IMR-90 (cell line): ENCODE measurements at places on chromosomes 7 and 10.
A peak's percentile ranks its signal among the peaks of the same experiment; 100 is the strongest.

GRCh38 chr7:73517241-73517995 is 4.7 kb downstream of the BAZ1B start:
- no peak for DNase-seq

DNA sequence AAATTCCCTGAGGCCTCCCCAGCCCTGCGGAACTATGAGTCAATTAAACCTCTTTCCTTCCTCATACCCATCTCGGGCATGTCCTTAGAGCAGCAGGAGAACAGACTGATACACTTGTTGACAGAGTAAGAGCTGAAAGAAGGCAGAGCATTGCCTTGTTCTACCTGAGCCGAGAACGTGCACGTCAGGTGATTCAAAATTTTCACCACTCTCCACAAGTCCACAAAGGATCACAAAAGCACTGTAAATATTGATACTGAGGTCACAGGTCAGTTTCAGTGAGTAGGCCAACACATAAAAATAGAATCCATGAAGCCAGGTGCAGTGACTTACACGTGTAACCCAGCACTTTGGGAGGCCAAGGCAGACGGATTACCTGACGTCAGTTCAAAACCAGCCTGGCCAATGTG is 27.8 kb downstream of the DCLRE1C start:
- DNase-seq = no peak

GRCh38 chr10:118812393-118812740 is 57.6 kb upstream of the CACUL1 start:
- DNase-seq = no peak

- no peak for DNase-seq
Observed at GRCh38 chr10:91042069-91042468, 121.2 kb upstream of the ANKRD1 start.

DNA sequence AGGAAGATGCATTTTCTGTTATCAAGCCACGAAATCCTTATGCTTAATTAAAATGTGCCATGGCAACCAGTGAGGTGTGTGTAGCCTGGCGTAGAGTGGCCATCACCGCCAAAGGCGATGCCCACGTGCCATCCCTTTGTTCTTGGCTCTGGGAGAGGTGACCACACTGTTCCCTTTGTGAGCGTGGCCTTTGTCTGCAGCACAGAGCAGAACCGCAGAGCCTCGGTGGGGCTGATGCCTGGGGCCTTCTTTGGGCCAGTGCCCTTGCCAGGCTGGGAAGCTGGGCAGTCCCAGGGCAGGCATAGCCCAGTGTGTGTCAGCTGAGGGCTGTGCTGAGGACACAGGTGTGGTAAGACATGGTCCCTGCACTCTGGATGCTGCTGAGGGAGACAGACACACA is 48.3 kb downstream of the BUB3 start:
- DNase-seq = no peak

DNA sequence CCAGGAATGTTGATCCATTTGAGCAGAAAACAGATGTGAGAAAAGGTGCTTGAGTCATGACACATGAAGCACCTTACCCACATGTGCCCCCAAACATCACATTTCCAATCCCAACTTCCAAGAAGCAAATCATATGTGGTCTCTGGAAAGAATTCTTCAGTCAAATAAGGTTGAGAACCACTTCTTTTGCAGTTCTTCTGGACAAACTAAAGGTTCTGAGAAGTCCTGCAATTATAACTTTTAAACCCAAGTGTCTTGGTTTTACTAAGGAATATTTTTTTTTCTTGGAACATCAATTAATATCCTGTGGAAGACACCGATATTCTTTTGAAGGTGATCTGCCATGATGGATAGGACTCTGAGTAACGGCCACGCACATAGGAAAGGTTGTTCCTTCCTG is 151.3 kb downstream of the MYOF start:
- no peak for DNase-seq

GRCh38 chr10:17432723-17433122 is 21.7 kb downstream of the ST8SIA6 start:
- DNase-seq = peak; percentile 14

GRCh38 chr10:76404531-76404930 is 973.1 kb downstream of the LRMDA start:
- no peak for DNase-seq

GRCh38 chr10:12608761-12609160 is 259.4 kb downstream of the CAMK1D start:
- DNase-seq = no peak

DNA sequence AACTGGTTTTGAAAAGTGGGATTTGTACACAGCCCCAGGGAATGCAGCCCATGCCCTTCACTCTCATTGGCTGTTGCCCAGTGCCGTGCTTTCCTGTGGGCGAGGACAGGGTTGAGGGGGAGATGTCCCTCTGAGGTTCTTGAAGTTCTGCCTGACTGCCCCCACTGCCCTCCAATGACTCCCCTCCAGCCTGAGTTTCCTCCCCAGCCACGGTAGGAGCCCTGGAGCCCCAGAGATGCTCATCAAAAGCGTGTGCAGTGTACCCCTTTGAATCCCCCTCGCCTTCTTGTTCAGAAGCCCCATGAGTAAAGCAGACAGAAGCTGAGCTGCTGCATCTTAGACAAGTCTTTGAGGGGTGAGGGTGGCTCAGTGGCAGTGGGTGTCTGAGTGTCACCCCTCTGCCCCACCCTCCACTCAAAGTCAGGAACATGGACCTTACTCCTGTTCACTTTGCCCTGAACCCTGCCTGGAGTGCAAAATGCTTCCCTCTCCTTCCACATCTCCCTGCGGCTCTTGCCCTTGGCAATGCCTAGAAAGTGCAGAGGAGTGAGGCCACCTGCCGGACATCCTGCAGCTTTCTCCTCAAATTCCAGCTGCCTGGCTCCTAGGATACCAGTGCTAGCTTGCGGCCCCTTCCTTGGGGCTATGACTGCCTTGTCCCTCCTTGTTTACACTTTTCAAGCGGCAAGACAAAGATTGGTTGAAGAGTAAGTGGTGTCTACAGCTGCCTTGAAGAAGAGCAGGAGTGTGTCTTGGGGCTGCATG is 19.9 kb downstream of the FAM241B start:
- no peak for DNase-seq

GRCh38 chr10:31358688-31359330 is 39.8 kb downstream of the ZEB1 start:
- DNase-seq = peak; percentile 52

GRCh38 chr10:123150271-123150985 is 2.5 kb downstream of the HMX2 start:
- DNase-seq = no peak

DNA sequence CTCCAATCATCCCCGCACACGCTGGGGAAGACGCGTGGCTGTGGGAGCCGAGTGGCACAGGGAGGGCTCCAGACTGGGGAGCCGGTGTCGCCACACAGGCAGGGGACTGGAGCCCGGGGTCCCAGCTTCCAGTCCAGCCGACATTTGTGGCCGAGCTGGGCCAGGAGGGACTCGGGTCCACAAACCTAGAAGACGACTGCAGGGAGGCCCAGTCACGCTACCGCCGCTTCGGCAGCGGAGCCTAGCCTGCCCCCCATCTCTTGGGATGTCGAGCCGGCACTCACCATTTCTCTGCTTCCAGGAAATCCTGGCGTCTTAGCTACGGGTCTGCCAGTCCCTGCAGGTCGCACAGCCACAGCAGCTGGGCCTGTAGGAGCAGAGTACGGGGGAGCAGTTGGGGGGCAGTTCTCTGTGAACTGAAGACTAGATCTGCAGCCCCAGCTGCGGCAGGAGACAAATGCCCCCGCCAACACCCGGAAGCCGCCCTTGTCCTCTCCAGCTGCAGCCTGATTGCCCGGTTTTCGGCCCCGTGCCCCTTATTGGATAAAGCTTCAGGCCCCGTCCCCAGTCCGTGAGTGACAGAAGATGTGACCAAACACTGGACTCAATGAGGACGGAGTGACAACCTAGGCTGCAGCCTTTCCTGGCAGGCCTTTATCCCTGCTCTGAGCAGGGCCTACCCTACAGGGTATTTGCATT is 270.7 kb downstream of the ZNF33B start:
- DNase-seq = peak; percentile 16

DNA sequence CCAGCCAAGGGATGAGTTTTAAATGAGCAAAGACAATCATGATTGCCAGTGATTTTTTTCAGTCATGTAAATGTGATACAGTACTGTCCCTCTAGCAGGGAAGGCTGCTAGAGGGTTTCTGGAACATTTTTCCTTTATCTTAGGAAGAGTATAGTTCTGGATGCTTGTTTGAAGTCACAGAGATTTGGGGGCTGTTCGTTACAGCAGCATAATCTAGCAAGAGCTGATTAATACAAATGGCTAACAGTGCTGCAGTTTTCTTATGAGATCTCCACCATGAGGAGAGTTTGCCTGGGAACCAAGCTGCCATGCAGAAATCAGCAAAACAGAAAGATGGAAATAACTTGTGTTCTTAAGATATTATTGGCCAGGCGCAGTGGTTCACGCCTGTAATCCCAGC is 7.9 kb upstream of the PPA1 start:
- no peak for DNase-seq

- peak; percentile 60 for DNase-seq
Observed at GRCh38 chr10:24518981-24519597, 204.6 kb downstream of the ARHGAP21 start.

GRCh38 chr7:82230811-82231581 is 212.6 kb downstream of the CACNA2D1 start:
- no peak for DNase-seq

DNA sequence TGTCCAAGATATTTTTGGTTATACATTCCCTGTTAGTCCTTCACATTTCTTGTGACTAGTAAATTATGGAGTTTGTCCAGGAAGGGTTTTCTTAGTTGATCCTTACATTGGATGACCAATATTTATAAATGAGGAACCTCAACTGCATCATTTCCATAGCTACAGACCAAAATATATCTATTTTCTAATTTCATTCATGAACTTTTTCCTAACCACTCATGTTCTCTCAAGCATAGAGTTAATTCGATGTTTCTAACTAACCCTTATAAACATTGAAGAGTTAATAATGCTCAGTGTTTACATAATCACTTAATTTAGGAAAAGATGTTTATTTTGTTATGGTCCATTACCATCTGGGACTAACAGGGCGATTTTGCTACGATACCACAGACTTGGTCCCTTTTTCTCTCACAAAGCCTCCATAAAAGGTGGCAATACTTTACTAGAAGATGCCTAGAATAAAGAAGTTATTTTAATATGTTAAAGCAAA is 591.0 kb downstream of the MAGI2 start:
- peak; percentile 57 for DNase-seq

- DNase-seq = no peak
Observed at GRCh38 chr7:138893258-138893657, 87.9 kb downstream of the KIAA1549 start.

- peak; percentile 37 for DNase-seq
Observed at GRCh38 chr10:89555688-89556445, 20.5 kb upstream of the SLC16A12 start.

GRCh38 chr7:50166997-50167965 is 74.2 kb upstream of the ZPBP start:
- DNase-seq = no peak

GRCh38 chr10:78414380-78414779 is 380.7 kb downstream of the RPS24 start:
- DNase-seq = no peak

GRCh38 chr7:2799253-2799652 is 44.9 kb downstream of the GNA12 start:
- DNase-seq = no peak

GRCh38 chr7:40623863-40624262 is 489.1 kb downstream of the SUGCT start:
- DNase-seq = no peak

GRCh38 chr10:6239213-6239991 is 36.7 kb downstream of the PFKFB3 start:
- DNase-seq = peak; percentile 99

DNA sequence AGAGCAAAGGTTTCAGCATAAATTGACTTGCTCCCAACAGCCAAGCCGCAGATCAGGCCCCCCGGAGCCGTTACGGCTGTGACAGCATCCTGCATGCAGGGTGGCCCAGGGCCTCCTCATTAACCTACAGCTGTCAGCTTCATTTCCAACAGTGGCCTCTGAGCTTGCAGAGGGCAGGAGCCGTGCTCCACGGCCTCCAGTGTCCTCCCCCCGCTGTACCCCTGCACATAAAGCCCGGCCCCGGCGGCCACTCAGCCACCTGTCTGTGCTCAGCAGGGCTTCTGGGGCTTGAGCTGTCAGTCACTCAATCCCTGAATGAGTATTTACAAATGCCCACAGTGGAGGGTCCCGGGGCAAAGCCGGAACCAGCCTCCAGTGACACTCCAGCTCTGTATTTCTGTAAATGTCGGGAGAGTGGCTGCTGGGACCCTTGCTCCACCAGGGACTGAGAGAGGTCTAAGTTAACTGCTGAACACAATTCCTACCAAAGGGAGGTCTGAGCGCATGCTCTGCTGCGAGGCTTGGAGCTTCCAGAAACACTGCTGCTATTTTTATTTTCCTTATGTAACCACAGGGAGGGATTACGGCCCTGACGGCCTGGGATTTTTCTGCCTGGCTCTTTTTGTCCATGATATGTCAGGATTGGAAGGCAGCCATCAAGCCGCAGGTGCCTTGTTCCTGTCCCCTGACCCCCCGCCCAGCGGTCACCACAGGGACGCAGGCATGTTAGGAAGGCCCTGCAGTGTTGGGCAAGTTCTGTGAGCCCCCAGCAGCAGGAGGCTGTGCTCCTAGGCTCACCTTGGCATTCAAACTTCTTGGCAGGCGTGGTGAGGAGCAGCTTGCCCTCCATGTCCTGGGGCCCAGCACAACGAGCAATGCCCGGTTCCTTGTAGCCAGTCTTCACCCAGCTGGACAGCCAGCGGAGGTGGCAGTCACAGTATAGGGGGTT is 165.0 kb downstream of the SLIT1 start:
- DNase-seq = no peak

- peak; percentile 9 for DNase-seq
Observed at GRCh38 chr10:51342381-51342780, 268.1 kb downstream of the PRKG1 start.

GRCh38 chr7:10789170-10789569 is 184.5 kb upstream of the PHF14 start:
- DNase-seq = no peak

GRCh38 chr10:116602648-116603400 is 12.1 kb downstream of the PNLIPRP1 start:
- DNase-seq = no peak

GRCh38 chr10:49600781-49601400 is 9.2 kb upstream of the SLC18A3 start:
- DNase-seq = no peak

DNA sequence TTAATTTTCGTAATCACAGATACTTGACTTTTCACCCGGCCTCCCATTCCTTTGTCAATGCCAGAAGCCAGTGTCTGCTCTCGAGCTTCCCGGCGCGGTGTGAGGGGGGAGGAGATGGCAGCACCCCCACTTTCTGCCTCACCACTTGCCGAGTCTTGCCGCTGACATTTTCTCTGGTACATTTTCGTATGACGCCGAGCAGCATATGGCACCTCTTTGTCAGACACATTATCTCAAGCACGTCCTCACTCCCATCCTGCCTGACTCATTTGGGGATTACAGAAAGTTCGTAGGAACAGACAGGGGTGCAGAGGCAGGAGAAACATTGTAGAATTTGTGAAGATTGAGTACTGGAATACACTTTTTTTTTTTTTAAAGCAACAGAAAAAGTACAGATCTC is 60.8 kb upstream of the SORCS3 start:
- DNase-seq = peak; percentile 38
